ENCODE measurements at places on chromosomes 13 and 19.

- DNase-seq = no peak
Observed at GRCh38 chr13:69556540-69557196, 551.0 kb upstream of the ATXN8OS start.

DNA sequence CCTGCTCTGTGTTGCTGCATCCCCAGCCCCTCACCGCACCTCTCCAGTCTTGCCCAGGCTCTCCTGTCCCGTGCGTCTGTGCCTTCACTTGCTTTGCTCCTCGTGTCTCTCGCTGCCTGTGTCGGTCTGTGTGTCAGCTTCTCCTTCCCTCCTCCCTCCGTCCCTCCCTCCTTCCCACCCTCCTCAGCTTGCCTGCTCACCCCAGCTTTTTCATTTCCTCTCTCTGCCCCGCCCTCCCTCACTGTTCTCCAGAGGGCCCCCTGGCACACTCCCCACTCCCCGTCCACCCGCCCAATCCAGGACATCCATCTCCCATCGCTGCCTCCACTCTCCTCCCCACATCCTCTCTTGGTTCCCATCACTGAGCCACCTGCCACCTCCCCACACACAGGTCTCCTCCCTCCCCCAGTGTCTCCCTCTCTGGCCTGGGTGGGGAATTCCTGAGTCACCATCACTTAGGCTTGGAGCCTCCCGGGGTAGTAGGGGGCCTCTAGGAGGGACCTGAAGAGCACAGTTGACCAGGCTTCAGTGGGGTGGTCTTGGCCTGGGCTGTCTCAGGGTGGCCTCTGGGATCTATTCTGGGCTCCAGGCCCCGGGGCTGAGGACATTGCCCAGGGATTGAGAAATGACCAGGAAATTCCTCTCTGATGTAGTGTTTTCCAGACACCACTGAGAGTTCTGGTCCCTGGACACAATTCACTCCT lies at the start of gene PTGIR:
Gene PTGIR, minus strand, starts transcription at position 132 of the 704 bp plus-strand sequence. CDS start 864 bp downstream, outside the sequence.
- no peak for DNase-seq

DNA sequence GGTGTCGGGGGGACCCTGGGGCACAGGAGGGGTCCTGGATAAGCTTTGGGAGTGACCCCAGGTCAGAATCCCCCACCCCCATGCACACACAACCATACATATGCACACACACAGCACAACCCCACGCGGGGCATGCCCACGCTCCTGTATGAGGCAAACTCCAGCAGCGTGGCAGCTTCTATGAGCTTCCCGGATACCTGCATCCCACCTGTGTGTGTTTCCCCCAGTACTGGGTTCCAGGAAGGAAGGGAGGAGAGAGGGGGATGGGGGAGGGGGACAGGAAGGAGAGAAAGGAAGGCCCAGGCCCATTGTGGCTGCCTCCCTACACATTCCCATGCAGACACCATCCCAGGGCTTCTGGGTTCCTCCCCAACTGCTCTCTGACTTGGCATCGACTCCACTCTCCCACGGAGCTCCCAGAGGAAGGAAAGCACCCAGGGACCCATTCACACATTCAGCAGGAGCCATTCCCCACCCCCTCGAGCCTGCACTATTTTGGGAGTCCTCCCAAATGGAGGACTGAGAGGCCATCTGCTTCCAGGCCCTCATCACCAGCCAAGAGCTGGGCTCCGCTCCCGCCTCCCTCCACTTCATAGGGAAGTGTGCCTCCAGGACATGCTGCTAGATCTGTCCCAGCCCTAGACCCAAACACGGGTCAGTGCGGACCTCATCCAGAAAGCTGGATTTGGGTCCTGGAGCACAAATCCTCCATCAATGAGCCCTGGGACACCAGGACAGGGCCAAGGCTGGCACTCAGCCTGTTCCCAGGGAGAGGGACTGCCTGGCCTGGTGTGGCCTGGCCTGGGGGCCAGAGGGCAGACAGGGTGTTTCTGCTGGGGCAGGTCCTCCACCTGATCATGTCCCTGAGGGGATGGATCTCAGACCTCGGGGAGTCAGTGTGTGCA lies 13.2 kb downstream of the PRR36 start:
- no peak for DNase-seq

GRCh38 chr19:35141837-35142605 lies 1.0 kb upstream of the FXYD7 start:
- DNase-seq = no peak

- DNase-seq = no peak
Observed at GRCh38 chr13:42892760-42893159, 99.3 kb downstream of the EPSTI1 start.

DNA sequence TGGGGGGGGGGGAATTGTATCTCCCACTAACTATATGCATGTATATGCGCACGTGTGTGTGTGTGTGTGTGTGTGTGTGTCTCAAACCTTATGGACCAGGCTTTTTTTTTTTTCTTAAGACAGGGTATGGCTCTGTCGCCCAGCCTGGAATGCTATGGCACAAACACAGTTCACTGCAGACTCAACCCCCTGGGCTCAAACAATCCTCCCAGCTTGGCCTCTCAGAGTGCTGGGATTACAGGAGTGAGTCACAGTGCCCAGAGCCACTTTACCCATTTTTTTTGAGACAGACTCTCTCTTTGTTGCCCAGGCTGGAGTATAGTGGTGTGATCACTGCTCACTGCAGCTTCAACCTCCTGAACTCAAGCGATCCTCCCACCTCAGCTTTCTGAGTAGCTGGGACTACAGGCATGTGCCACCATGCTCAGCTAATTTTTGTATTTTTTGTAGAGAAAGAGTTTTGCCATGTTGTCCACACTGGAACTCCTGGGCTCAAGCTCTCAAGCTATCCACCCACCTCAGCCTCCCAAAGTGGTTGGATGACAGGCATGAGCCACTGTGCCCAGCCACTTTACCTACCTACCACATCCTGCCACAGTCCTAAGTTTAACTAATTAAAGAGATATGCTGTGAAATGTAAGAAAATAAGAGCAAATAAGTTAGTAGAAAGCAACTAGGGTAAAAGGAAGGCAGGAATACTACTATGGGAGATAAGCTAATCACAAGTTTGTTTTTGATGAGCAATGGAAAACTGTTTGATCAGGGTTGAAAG lies 2.4 kb downstream of the ZMYM5 start:
- no peak for DNase-seq

DNA sequence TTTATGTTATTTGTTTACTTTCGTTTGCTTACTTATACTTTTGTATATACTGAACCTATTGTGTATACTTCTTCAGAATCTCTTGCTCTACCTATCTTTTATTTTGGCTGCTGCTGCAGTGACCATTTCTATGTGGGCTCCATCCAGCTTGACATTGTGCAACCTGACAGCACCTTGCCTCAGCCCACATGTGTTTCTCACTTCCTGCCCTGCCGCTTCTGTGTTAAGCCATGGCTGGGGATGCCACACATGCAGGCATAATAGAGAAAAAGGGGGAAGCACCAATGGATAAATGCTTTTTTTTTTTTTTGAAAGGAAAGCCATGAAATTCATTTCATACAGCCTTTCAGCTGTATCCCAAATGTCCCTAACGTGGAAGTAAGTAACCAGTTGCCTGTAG lies 147.6 kb downstream of the RBM26 start:
- no peak for DNase-seq

DNA sequence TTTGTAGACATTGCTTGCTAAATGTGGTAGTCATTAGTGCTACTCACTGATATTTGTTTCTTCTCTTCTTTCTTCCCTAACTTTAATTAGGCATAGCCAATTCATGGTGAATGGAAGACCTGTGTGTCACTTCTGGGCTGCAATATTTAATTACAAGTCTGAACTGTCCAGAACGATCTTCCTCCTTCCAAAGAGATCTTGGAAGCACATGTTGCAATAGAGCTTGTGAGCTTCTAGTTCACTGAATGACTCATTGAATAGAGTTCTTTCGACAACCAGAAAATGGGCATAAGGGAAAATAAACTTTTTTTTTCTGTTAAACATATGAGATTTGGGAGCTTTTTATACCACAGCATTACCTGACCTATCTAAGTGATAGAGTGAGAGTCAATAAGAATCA lies 1264.6 kb downstream of the PCDH9 start:
- no peak for DNase-seq

DNA sequence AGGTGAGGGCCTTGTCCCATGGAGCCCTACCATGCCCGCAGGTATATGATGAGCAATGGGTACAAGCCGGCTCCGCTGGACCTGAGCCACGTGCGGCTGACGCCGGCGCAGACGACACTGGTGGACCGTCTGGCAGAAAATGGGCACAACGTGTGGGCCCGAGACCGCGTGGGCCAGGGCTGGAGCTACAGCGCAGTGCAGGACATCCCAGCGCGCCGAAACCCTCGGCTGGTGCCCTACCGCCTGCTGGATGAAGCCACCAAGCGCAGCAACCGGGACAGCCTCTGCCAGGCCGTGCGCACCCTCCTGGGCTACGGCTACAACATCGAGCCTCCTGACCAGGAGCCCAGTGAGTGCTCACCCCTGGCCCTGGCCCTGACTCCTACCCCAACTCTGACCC lies 32.6 kb downstream of the RYR1 start:
- no peak for DNase-seq

DNA sequence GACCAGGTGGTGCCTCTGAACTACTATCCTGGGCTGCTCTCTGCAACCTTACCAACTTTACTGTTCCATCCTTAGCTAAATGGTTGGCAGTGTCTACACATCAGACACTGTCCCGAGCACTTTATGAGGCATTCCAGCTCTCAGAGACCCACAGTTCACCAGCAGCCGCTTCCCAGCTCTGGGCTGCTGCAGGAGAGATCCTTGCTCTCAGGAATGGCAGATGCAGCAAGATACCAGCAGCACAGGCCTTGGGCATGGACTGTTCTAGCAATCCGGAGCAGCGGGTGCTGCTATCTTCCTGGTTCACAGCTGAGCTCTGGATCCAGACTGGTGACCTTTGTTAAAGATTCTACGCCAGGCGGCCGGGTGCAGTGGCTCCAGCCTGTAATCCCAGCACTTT lies 3.3 kb upstream of the LPAR2 start:
- DNase-seq = no peak

- DNase-seq = no peak
Observed at GRCh38 chr19:50341091-50341564, 12.0 kb upstream of the KCNC3 start.

GRCh38 chr13:51276636-51277035 lies 54.4 kb downstream of the FAM124A start:
- DNase-seq = no peak

DNA sequence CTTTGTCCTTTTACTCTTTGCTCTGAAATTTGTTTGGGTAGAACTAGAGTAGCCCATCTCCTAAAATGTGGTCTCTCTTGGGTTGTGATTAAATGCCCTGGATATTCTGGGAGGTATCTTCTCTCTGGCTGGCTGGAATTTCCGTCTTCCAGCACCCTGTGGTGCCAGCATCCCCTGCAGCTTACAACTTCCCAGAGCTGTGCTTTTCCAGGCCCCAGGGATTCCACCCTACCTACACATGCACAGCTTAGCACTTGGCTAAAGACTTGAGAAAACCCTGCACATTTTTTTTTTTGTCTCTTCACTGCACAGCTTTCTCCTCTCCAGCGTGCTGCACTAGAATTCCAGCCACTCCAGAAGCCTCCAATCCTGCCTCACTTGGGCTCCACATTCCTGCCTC lies 334.7 kb downstream of the IRS2 start:
- no peak for DNase-seq

Data from stimulated activated CD8-positive, alpha-beta memory T cell treated with anti-CD3 and anti-CD28 coated beads, Interleukin-2, amount 100 ng/mL, for 1 hour (primary cell).